Occipital lobe (tissue), 3 donors: ENCODE measurements at places on chromosomes 11 and 22. TPM values are rescaled to one million over a fixed set of nuclear protein-coding genes. Genes with fewer than 3 reads are reported as not detected.

The OTOG gene
- total RNA-seq = not detected

The INCENP gene
- total RNA-seq = 25.1 TPM

The MYEOV gene
- total RNA-seq = not detected

The OR51E2 gene
- total RNA-seq = not detected

The PGM2L1 gene
- total RNA-seq = 182 TPM
